ENCODE measurements at places on chromosomes 7 and 10.

- DNase-seq: no peak
These were observed 321.8 kb upstream of the NFE2L3 start for GRCh38 chr7:25830215-25830614.

GRCh38 chr10:132535065-132535651 lies 2.4 kb upstream of the INPP5A start:
- no peak for DNase-seq

DNA sequence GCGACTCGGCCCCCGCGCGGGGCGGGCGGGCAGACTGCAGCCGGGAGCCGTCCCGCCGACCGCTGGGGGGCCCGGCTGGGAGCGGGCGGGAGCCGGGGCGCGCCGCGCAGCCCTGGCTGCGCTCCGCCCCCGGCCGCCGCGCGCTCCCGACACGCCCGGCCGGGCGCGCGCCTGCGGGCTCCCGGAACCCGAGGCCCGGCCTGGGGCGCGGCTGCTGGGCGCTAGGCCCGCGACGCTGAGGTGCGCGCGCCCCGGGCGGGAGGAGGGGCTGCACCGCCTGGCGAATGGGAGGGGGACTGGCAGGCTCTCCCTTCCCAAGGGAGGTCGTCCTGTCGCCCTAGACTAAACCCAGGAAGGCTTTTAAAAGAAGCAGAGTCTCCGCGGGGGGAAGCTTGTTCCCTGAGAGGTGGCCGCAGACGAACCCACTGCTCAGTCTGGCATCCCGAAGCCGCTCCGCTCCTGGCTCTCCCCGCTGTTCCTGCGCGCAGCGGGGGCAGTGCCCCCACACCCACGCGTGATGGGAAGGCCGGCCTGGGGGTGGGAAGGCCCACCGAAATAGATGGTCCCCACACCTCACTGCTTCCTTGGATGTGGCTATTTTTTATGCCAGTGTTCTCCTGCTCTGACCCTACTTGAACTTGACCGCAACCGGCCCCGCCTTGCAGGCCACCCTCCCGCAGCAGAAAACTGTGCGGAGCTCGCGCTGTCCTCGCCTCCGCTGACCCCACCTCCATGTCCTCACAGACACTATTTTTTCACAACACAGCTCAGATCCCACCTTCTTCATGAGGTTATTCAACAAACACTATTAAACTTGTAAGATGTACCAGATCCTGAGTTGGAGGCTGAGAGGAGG lies at the start of gene VOPP1:
VOPP1 (minus strand) TSS at position 125 of the 856 bp plus-strand sequence. CDS start 178 bp downstream, outside the sequence.
- peak; percentile 50 for DNase-seq

DNA sequence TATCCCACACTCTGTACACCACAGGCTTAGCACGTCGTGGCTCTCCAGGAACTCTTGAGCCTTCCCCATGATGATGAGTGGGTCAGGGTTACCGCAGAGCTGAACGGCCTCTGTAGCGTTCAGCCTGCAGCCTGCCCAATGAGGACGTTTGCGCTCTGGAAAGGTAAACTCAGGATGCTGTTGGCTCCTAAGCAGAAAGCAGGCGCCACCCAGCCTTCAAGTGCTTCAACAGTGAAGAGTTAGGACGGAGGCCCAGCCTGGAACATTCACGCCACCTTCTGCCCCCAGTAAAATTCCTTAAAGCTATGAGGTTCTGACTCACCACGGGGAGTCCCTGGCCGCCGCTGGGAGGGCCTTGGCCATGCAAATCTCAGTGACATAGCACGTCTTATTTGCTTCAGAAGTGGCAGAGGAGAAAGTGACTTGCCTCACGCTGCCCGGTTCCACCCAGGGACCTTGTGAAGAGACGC lies 161.5 kb upstream of the SH2B2 start:
- no peak for DNase-seq

GRCh38 chr10:101694674-101695403 lies at the start of gene FBXW4:
Gene FBXW4, minus strand, starts transcription at chr10:101695170. Its CDS starts 65 bp downstream, at chr10:101695105.
- peak; percentile 76 for DNase-seq
